ENCODE measurements at places on chromosomes 1 and 21. TPM values are rescaled to one million over a fixed set of nuclear protein-coding genes. Genes with fewer than 3 reads are reported as not detected.

The GBP6 gene
- not detected for total RNA-seq

The CD1C gene
- total RNA-seq = not detected

The WNT3A gene
- not detected for total RNA-seq

The CHD5 gene
- not detected for total RNA-seq
